CD4-positive, alpha-beta T cell treated with Interleukin-4 for 4 hours (primary cell): ENCODE measurements at places on chromosomes 13 and 19.

DNA sequence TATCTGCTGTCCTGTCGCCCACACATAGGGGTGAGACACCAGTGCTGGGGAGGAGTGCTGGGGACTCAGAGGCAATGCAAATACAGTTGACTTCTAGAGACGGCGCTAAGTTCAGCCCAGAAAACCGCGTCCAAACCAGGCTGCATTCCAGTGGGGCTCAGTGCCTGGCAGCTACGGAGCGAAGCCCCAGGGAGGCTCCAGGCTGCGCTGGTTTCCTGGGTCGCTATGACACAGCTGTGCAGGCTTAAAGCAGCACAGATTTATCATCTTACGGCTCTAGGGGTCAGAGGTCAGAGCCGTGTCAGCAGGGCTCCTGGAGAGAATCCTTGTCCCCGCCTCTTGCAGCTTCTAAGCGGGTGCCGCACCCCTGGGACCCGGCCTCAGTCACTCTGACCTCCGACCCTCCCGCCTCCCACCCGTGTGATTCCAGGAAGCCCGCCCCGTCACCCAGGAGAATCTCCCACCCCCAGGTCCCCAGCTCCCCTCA is 61.6 kb downstream of the ANKRD10 start:
- DNase-seq: no peak

GRCh38 chr13:65789815-65790214 is 1440.3 kb downstream of the PCDH9 start:
- no peak for DNase-seq

GRCh38 chr13:108963276-108963810 is 333.9 kb downstream of the MYO16 start:
- DNase-seq: no peak

- no peak for DNase-seq
Measured at GRCh38 chr13:76527041-76527440, 359.2 kb downstream of the KCTD12 start.

DNA sequence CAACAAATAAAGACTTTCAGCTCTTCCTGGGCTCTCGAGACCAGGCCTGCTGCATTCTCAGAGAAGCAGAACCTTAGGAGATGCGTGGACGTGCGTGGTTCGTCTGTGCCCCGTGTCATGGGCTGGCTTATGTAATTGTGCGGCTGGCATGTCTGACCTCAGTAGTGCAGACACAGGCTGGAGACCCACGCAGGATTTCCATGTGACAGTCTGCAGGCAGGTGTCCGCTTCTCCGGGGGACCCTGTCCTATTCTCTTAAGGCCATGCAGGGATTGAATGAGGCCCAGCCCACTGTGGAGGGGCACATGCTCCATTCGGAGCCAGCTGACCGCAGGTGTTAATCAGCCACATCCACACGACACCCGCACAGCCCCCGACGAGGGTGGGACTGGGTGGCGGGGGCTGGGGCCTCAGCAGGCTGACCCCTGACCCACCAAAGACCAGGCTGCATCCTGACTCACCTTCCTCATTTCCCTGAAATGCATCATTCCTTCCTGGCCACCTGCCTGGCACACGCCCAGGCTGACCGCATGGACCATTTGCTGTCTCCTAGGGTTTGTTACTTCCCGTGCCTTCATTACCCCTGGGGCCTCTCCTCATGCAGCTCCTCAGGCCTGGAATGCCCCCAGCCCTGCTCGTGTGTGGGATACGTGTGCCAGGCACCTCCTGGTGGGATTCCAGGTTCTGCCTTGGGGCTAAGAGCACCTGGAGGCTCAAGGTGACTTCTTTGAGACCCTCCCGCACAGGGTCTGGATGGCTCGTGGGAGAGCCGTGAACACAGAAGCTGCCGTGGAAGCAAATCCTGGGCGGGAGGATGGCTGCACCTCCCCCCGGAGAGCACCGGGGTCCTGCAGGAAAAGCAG is 10.7 kb upstream of the MCF2L start:
- no peak for DNase-seq

DNA sequence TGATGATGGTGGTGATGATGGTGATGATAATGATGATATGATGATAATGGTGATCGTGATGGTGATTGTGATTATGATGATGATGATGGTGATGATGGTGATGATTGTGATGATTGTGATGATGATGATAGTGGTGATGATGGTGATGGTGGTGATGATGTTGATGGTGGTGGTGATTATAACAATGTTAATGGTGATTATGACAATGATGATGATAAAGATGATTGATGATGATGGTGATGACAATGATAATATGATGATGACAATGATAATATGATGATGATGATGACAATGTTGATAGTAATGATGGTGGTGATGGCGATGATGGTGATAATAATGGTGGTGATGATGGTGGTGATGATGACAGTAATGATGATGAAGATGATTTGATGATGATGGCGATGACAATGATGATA is 34.1 kb upstream of the ZNF536 start:
- DNase-seq: no peak

DNA sequence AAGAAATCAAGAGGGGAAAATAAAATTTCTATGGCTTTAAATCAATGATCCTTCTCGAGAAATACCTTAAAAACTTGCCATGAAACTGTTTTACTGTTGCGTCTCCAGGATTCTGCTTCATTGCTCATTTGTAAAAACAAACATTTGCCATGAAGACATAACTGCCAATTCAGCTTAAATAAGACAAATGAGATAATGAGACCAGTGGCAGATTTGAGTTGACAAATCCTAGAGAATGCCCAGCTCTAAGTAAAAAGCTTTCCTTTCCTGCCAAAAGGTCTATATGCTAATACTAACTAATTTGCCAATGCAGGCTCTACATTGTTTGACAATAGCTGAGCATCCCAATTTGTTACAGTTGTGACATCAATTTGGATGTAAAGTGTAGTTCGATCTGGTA is 400.5 kb upstream of the PCDH9 start:
- no peak for DNase-seq

DNA sequence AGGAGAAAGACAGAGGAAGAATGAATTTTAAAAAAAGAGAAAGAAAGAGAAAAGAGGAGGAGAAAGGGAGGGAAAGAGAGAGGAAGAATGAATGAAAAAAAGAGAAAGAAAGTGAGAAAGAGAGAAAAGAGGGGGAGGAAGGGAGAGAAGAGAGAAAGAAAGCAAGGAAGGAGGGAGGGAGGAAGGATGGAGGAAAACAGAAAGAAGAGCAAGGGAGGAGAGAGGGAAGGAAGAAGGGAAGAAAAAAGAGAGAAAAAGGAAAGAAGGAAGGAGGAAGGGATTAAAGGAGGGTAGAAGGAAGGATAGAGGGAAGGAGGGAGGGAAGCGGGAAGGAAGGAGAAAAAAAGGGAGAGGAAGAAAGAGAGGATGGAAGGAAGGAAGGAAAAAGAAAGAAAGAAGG is 122.3 kb upstream of the ZNF507 start:
- DNase-seq: no peak

- no peak for DNase-seq
Measured at GRCh38 chr13:110976785-110977184, 61.9 kb upstream of the ANKRD10 start.

GRCh38 chr13:41267106-41267505 is 3.7 kb upstream of the MTRF1 start:
- no peak for DNase-seq

GRCh38 chr19:47096721-47097120 is 16.9 kb downstream of the ZC3H4 start:
- no peak for DNase-seq

- no peak for DNase-seq
Measured at GRCh38 chr13:43389573-43389972, 366.2 kb downstream of the DNAJC15 start.

DNA sequence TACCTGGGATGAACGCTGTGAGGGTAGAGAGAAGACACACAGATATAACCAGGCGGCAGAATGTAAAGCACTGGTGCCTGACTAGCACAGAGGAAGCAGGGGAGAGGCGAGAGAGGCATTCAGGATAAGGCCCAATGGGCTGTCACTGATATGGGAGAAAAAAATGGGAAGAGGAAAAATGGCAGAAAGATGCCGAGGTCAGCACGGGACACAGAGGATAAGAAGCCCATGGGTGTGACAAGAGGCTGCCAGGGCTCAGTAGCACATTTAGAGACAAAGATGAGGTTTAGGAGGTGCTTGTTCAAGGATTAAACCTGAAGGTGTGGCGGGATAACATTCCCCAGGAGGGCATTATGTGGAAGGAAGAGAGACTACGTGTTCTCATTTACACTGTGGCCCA is 5.6 kb downstream of the SMG9 start:
- DNase-seq: no peak
